ENCODE measurements at places on chromosomes 6 and 20. TPM values are rescaled to one million over a fixed set of nuclear protein-coding genes. Genes with fewer than 3 reads are reported as not detected.

ZBP1 gene
- total RNA-seq: not detected

BIRC7 gene
- 0.36 TPM for total RNA-seq

DNA sequence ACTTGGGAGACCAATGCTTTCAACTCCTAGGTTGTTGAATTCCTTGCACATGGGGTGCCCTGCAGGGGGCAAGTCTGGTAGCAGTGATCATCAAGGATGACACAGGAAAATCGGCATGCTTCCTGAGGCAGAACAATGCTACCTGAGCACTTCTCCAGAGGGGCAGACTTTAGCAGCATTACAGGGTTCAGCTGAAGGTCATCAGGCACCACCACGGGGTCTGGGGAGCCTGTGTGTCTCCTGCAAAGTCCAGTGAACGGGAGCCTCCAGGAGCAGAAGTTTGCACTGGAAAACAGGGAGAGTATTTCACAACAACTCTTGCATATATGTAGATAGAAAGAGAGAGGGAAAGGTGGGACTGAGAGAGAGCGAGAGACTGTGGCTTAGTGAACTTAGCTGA lies 10.2 kb downstream of the VSX1 start:
- H3K27ac ChIP-seq: no peak overlapping the region
- no peaks in the 10 kb centered on the region for H3K36me3 ChIP-seq
- H3K27me3 ChIP-seq: peaks cover 73% of the 10 kb centered on the region
- no peak for DNase-seq
- H3K4me1 ChIP-seq: no peaks in the 10 kb centered on the region
- no peak overlapping the region for H3K4me3 ChIP-seq

- no peak overlapping the region for H3K27ac ChIP-seq
- no peaks in the 10 kb centered on the region for H3K4me1 ChIP-seq
- H3K4me3 ChIP-seq: no peak overlapping the region
- H3K36me3 ChIP-seq: peaks cover 30% of the 10 kb centered on the region
These were observed 16.6 kb downstream of the NKX2-4 start for GRCh38 chr20:21380711-21381110.
